Activated CD4-positive, CD25-positive, alpha-beta regulatory T cell treated with anti-CD3 and anti-CD28 coated beads, Interleukin-2, amount 50 U/mL, for 72 hours (primary cell): ENCODE measurements at places on chromosomes 2 and 18.

GRCh38 chr18:78656346-78656925 is 323.2 kb upstream of the SALL3 start:
- DNase-seq: no peak

- DNase-seq: no peak
Measured at GRCh38 chr2:100185105-100185504, 42.7 kb upstream of the AFF3 start.

DNA sequence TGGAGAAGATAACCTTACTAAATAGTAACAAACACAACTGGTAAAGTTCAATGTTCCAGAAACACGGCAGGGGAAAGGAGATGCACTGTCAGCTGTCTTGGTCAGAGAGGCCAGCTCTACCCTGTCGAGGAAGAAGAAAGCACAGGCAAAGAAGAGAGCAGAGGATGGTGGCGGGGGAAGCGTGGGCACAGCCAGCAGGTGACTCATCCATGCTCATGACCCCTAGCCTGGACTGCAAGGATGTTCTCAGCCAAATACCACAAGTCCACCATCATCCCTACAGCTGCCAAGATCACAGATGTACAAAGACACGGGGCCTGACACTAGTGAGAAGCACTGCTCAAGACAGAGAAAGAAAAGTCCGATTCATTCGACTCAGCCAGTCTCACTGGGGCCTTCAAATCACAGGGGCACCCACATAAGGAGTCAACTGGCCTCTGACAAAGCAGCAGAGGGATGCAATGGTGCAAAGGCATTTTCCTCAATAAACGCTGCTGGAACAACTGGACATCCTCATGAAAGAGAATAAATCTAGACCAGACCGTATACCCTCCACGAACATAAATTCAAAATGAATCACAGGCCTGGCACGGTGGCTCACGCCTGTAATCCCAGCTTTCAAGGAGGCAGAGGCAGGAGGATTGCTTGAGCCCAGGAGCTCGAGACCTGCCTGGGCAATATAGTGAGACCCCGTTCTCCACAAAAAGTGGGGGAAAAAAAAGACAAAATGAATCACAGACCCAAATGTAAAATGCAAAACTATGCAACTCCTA is 5.6 kb downstream of the DTYMK start:
- no peak for DNase-seq

DNA sequence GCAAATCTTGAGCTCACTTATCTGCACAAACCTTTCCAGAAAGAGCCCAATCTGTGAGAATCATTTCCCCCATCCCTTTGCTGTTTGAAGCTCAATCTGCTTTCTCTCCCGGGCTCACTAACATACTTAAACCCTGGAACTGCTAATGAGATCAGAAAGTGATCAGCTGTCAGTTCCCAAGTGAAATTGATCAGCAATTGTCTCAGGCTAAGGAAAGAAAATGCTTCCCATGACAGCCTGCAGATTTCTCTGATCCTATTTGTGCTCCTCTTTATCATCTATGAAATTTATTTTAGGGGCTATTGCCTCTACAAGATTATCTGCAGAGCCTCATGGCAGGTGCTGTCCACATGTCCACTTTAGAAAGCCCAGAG is 239.0 kb upstream of the CXCR4 start:
- no peak for DNase-seq

- DNase-seq: no peak
Measured at GRCh38 chr2:43622931-43623451, 14.1 kb upstream of the PLEKHH2 start.

DNA sequence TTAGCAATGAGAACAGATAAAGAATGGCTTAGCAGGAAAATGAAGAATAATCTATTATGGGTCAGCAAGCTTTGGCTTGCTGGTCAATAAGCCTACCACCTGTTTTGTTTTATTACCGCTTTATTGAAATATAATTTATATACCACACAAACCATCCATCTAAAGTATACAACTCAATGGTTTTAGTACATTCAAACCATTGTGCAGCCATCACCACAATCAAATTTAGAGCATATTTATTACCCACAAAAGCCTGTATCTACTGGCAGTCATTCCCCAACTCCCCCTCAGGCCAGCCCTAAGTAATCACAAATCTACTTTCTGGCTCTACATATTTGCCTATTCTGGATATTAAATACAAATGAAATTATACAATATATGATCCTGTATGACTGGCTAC is 17.2 kb downstream of the PPP3R1 start:
- no peak for DNase-seq

DNA sequence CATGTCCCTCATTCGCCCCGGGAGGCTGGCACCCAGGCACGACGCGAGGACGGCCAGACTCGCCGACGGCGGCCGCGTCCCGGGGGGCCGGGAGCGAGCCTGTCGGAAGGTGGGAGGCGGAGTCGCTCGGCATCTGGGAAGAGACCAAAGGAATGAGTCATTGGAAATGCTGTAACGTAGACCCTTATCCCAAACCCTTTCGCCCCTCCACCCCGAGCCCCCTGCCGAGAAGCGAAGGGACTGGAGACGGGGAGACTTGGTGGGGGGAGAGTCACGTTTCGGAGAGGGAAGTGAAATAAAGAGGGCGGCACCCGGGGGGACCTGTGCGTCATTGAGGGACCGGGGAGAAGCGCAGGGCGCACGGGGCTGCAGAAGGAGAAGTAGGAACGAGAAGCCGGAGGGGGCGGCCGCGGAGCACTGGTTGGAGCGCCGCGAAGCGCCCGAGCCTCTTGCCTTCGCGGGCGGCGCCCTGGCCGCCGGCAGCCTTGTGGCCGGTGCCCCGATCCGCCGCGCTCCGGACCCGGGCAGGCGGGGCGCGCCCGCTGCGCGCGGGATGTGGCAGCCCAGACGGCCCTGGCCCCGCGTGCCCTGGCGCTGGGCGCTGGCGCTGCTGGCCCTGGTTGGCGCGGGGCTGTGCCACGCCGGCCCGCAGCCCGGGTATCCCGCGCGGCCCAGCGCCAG is at the start of gene EMILIN2:
Gene EMILIN2, plus strand, starts transcription at position 371 of the 681 bp plus-strand sequence. Its CDS starts 183 bp downstream, at position 554.
- DNase-seq: peak; percentile 40

GRCh38 chr2:230158468-230158867 is 61.3 kb downstream of the SP110 start:
- no peak for DNase-seq

DNA sequence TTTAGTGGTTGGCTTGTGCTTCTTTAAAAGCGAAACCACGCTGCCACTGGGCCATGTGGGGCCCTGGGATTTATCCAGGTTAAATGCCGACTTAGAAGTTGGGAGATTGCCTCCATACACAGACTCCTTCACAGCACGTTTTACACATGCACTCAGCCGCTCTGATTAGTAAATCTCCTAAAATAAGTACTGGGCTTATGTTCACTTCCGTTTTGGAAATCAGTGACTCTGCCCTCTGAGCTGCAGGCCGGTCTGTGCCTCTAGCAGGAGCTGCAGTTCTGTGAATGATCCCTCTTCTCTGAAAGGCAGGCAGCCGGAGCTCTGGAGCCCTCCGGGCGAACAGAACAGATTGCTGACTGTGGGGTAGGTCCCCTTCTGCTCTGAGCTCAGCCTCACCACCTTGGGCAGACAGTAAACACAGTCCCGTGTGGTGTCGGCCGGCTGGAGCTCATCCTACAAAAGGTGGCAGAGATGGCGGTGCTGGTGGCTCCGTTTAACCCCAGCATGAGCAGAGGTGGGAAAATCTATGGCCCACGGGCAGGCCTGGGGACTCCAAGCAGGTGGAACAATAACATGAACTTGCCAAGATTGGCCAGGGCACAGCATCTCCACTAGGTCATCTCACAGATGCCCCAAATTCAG is 9.8 kb upstream of the RAB17 start:
- no peak for DNase-seq

GRCh38 chr18:2554696-2555095 is 16.6 kb downstream of the METTL4 start:
- DNase-seq: no peak

DNA sequence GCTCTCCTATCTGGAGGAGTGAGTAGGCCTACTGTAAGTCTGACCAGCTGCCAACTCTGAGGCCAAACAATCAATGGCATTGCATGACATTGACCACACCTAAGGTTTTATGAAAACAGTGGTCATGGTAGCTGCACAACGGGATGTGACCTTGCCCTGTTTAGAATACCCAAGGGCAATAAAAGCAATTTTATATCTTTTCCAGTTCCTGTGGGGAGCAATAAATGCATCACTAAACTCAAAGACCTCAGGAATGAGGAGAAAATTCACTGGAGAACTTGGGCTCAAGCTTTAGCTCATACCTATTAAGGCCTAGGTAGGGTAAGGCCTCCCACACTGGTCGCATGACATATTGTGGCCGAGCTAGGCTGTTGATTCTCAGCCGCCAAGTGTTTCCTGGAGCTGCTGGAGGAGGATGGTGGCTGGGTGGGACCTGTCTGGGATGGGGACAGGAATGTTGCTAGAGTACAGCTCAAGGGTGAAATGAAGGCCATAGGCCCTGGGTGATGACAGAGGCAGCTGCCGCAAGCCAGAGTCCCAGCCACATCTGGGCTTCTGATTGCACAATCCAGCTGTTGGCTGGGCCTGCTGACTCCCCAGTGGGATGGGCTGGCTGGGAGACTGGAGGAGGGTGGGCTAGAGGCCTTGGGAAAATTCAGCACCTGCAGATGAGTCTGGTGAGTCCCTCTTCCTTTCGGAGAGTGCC is 313.7 kb downstream of the CYP26B1 start:
- no peak for DNase-seq
